PC-9 (cell line): ENCODE measurements at places on chromosomes 7 and 10. TPM values are rescaled to one million over a fixed set of nuclear protein-coding genes. Genes with fewer than 3 reads are reported as not detected.

DNA sequence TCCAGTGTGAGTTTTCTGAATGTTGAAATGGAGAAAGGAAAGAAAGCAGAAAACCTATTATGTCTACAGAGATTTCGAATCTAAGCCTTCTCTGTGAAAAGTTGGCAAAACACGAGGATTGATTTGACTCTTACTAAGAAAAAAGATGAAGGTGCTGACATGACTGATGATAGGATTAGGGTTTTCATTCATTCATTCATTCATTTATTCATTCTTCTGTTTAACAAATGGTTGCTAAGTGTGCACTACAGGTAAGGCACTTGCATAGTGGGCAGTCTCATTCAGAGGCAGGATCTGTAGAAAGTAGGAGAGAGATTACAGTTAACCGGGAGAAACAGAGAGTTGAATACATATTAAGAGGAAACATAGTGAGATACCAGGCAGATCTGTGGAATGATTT, 137.1 kb downstream of the ZNF365 start:
- H3K27me3 ChIP-seq: no peaks in the 10 kb centered on the region
- no peak overlapping the region for H3K27ac ChIP-seq
- DNase-seq: no peak
- H3K4me1 ChIP-seq: no peaks in the 10 kb centered on the region

- H3K4me1 ChIP-seq: peaks cover 33% of the 10 kb centered on the region
- H3K27me3 ChIP-seq: no peaks in the 10 kb centered on the region
- peak; percentile 55 for DNase-seq
- H3K27ac ChIP-seq: peak overlapping the region; percentile 20; the same call in 1 of the 2 replicates
- peak overlapping the region; percentile 75 for H3K4me3 ChIP-seq
- 0 out of 2 replicates have a peak, but pooled peaks cover 4% of the 10 kb centered on the region for H3K36me3 ChIP-seq
These were observed 1.7 kb downstream of the CREB3L2 start for GRCh38 chr7:138000081-138000701.

SPDYE2 gene
- not detected in 2 replicates for total RNA-seq

CTTNBP2 gene
- not detected in 2 replicates for total RNA-seq
